SW 1271 (cell line): ENCODE measurements at places on chromosomes 1 and 21.

DNA sequence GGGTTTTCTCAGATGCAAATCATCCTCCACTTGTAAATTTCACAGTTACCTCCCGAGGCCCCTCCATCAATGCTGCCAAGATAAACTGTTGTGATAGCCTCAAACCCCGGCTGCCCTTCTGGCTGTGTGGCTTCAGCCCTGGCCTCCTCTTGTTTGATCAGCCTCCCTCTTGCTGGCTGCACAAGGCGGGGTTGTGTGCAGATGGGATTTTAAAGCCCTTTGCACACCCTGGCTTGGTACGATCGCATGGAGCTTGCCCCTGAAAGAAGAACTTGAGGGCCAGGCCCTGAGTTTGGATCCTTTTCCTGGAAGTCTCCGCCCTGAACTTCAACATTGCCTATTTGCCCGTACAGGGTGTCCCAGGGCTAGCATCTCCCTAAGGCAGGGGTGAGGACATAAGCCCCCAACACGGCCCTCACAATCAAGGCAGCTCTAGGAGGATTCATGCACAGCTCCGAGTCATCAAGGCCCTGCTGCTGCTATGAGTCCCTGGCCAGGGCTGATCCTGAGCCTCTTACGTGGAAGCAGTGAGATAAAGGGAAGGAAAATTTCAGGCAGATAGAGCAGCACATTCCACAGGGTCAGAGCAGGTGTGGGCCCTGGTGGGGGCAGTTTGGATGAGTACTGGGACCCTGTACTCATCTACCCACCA lies 181.2 kb upstream of the VAMP3 start:
- no peak for DNase-seq

DNA sequence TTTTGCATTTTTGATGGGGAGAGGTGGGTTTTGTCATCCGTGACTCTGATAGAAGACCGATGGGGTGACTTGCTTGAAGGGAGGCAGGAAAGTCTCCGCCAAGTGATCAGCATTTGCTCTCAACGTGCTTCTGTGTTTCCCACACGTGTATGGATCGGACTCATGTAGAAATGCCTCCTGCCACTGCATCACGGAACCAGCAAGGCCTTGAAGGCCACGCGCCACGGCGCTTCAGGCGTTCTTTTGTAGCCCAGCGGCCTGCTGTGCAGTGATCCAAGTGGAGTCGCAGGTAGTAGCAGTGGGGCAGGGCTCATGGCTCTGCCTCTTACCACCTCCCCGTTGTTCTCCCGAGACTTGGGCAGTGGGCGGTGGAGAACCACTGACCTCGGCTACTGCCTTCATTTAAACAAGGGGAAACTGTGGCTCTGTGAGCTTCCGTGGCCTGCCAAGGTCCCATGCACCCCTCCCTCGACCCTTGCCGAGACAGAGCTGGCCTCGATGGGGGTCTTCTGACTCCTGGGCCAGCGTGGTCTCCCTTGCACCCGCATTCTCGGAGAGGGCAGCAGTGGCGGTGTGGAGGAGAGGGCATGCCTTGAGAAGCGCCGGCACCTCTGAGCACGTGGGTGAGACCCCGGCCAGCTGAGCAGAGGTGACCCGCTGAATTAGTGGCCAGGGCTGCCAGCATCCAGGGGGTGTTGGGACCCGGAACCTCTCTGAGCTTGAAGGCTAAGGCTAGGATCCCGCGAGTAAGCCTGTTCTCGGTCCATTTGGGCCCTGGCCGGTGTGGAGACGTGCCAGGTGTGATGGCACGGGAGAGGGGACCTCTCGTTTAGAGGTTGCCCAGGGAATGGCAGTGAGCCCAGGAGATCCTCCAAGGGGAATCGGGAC lies 46.1 kb upstream of the ABCG1 start:
- no peak for DNase-seq

DNA sequence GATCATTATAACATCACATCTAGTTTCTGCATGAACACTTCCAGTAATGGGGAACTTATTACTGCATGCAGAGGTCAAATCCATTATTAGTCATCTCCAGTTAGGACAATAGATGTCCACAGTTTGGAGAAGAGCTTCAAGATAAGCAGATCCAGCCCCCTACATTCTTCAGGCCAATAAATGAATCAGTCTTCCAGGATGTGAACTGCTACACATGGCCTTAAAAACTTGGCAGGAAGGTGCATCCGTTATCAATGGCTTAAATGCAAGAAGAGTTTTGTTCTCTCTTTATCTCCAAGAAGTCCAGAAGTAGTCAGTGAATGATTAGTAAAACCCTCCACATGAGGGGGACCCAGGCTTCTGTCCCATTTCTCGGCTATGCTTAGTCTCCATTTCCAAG lies 70.8 kb downstream of the DMRTA2 start:
- DNase-seq: no peak

- DNase-seq: no peak
Observed at GRCh38 chr1:186295980-186296379, 79.1 kb downstream of the TPR start.

DNA sequence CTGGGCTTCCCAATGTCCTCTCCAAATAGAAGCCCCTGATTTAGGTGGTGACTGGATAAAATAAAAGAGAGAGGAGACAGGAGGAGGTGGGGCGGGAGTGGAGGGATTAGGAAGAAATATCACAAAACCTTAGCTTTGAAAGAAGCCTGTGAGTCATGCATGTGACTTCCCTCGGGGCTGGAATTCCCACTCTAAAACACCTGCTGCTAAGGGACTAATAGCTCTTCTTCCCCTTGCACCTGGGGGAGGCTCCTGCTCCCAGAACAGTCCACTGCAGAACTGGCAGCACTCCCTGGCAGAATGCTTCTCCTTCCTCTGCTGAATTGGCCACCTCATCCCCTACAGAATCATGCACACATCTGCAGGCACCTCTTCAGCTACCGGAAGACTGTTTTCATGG lies 207.2 kb downstream of the ATG4C start:
- DNase-seq: no peak

- DNase-seq: no peak
Observed at GRCh38 chr1:43938892-43939587, 5.4 kb downstream of the ARTN start.

DNA sequence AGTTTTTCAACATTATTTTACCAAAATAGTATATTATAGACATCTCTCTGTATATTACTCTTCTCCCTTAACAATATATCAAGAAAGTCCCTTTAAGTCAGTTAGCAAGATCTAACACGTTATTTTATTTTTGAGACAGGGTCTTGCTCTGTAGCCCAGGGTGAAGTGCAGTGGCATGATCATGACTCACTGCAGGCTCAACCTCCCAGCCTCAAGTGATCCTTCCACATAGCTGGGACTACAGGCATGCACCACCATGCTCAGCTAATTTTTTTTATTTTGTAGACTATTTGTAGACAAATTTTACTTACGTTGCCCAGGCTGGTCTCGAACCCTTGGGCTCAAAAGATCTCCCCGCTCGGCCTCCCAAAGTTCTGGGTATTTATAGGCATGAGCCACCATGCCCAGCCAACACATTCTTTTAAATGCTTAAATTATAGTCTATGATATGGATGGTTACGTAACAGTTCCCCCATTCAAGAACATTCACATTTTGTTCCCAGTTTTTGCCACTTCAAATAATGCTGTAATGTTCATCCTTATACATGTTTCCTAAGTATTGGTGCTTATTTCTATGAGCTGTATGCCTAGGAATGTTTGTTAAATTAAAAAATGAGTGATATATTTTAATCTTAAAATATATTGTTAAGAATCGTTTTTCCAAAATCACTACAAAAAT lies 70.4 kb downstream of the TUT4 start:
- no peak for DNase-seq

- DNase-seq: no peak
Observed at GRCh38 chr1:163069142-163069541, at the start of gene RGS4. Gene RGS4 (plus strand): TSS chr1:163069361. CDS start chr1:163069485, 124 bp downstream.

- no peak for DNase-seq
Observed at GRCh38 chr1:55155522-55155921, 59.6 kb downstream of the USP24 start.

DNA sequence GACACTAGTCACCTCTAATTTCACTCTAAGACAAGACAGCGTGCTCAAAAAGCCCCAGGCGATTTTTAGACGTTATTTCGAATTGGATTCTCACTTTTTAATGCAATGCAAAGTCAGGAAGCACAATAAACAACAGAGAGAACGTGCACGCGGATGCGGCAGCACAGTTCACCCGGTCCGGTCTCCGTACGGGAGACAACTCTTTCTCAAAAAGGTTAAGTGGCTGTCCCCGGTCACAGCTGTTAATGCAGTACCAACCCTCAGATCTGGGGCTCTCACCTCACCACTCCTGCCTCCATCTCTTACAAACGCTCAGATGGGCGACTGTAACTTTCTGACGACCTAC lies 1.2 kb downstream of the HP1BP3 start:
- no peak for DNase-seq

DNA sequence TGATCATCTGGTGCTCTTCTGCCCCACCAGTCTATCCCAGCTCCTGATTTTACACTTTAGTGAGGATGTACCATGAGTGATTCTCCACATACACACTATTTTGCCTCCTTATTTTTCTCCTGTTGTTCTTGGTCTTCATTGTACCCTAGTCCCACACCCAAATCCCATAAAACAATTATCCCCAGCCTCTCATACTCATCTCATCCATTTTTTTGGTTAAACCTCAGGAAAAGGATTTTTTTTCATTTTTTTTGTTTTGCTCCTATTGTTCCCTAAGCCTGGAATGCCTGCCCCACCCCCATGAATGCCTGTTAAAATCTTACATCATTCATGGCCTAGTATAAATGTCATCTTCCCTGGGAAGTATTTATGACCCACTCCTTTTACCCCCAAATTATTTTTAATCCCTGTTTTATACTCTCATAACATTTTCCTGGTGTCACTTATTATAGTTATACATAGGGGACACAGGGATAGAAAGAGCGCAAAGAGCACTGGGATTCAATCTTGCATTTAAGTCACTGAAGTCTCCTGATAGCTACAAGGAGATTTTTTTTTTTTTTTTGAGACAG lies 4.9 kb upstream of the LINGO4 start:
- DNase-seq: no peak

DNA sequence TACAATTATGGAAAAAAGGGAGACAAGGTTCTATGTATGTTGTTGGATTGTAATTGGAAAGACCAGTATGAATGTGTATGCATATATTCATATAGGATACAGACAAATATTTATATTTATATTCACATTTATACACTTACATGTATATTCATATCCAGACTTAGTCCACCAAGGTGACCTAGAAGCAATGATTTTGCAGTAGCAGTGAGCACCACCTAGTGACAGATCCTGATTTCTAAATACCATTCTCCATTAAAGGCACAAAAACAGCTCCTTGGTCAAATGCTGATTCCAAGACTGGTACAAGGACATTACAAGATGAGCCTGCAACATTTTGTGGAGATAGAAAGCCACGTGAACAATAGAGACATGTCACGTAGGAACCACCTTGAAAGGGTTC lies 153.4 kb downstream of the SDCCAG8 start:
- DNase-seq: no peak

GRCh38 chr1:71987181-71987580 lies 295.2 kb downstream of the NEGR1 start:
- DNase-seq: no peak

DNA sequence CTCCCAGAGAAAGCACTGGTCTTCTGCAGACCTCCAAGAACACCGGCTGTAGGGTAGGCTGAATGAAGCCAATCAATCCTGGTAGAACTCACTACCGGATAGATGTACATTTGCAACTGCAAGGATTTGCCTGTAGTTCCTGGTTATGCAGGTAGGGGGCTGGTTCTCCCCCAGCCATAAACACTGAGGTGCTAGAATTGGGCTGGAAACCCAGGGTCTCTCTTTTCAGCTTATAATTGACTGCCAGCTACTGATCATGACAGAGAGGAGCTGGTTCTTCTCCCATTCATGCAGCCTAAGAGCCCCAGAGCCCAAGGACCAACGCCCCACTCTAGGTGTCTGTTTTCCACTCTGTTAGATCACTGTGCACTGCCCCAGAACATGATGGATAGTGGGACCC lies 21.5 kb upstream of the MTARC2 start:
- no peak for DNase-seq

DNA sequence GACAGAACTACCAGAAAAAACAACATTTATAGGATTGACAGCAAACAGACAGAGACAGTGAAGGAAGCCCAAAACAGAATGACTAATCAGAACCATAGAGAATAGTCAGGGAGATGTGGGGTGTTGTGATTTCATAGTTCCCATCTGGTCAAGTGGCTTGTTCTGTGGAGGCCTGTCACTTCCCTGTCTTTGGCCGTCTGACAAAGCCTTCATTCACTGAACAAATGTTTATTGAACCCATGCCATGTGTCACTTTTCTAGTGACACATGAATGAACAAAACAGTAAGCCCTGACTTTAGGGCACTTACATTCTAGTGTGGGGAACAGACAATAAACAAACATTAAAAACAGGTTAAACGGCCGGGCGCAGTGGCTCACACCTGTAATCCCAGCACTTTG lies 3.2 kb upstream of the SRRM1 start:
- DNase-seq: no peak

DNA sequence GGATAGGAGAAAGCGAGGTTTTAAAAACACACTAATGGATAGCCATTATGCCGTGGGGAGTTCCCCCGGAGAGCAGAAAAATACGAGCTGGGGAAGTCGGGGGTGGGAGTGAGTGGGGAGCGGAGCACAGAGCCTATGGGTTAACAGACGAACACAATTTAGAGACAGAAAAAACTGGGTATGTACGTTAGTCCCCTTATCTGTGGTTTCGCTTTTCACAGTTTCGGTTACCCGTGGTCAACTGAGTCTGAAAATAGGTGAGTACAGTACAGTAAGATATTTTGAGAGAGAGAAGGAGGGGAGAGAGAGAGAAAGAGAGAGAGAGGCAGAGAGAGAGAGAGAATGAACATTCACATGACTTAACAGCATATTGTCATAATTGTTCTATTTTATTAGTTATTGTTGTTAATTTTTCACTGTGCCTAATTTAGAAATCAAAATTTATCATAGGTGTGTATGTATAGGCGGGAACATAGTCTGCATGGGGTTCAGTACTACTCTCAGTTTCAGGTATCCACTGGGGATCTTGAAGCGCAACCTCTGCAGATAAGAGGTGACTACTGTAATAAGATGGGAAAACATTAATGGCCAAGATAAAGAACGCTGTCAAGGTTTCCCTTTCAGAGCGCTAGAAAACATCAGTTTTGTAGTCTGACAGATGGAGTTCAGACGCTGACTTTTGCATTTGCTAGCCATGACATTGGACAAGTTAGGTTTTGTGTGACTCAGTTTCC lies 125.6 kb upstream of the LMO4 start:
- no peak for DNase-seq

DNA sequence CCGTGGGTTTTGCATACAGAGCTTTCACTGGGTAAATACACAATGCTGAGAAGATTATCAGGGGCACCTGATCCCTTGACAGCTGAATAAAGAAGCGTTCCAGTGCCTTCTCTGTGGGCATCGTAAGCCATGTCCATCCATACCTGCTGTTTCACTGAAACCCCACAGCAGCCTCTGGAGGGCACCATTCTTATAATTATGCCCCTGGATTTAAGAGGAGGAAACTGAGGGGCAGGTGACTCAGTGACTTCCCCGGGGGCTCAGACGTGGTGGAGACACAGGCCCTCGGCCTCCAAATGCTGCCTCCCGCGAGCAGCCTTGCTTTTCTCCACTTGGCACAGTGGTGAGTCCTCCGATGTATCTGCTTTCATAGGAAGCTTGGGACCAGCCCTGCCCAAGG lies 56.7 kb downstream of the B3GALT5 start:
- DNase-seq: no peak
